ENCODE measurements at places on chromosomes 7 and 10.
A peak's percentile ranks its signal among the peaks of the same experiment; 100 is the strongest.

- DNase-seq, result no peak
These were observed 86.1 kb downstream of the CUX1 start for GRCh38 chr7:101903515-101903868.

DNA sequence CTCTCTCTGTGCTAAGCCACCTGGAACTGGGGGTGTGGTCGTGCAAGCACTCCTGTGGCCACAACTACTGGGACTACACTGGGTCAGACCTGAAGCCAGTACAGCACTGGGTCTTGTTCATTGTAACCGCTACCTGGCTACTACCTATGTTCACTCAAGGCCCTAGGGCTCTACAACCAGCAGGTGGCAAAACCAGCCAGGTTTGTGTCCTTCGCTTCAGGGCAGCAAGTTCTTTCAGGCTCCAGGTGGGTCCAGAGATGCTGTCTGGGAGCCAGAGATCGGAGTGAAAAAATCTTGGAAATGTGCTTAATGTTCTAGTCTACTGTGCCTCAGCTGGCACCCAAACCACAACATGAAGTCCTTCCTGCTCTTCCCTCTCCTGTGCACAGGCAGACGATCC is 171.6 kb upstream of the SORCS1 start:
- no peak for DNase-seq

DNA sequence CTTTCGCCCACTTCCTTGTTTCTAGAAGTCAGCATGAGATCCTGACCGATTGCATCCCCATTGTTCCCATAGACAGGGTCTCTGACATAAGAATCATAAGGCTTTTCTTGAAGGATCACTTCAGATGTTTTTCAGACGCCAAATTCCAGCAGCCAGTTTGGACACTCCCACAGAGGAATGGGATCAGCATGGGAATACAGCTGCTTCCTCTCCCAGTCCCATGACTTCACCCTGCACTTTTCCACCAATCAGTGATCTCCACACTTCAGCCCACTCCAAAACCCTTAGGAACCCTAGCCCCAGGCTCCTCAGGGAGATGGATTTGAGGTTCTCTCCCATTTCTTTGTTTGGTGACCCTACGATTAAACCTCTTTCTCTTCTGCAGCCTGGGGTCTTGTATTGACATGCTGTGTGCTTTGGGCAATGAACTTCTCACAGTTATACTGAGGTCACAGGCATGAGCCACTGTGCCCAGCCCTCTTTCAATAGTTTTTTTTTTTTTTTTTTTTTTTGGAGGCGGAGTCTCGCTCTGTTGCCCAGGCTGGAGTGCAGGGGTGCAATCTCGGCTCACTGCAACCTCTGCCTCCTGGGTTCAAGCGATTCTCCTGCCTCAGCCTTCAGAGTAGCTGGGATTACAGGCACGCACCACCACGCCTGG is 52.8 kb upstream of the CHST3 start:
- DNase-seq, result no peak

DNA sequence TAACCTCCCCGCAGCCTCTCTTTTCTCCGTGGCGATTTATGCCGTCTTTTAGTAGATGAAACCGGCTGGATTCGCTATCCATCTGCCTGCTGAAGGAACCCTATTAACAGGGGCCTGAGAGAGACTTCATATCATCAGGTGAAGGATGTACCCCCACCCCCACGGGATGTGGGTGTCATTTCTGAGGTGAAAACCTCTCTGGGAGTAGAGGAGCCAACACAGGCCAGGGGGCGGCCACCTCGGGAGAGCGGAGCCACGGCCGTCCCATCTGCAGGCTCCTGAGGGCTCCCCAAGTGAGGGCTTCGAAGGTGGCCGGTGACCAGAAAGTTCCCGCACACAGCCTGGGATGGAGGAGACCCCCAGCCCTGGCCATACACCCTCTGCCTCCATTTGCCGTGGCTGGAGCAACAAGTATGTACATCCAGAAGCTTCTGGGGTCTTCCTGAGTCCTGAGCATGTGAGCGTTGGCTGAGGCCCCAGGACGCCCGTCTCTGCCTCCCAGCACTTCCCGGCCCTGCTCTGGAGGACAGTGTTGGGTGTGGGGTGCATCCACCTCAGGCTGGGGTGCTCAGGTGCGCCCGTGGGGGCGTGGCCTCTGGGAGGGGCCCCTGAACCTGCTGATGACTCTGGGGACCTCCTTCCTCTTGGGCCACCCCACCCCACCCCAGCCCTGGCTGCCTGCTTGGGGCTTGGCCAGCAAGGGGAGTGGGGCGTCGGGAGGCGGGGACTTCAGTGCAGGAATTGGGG is 84.7 kb downstream of the NKX6-2 start:
- no peak for DNase-seq

- DNase-seq, result no peak
These were observed 26.7 kb upstream of the BMPR1A start for GRCh38 chr10:86729677-86730076.

DNA sequence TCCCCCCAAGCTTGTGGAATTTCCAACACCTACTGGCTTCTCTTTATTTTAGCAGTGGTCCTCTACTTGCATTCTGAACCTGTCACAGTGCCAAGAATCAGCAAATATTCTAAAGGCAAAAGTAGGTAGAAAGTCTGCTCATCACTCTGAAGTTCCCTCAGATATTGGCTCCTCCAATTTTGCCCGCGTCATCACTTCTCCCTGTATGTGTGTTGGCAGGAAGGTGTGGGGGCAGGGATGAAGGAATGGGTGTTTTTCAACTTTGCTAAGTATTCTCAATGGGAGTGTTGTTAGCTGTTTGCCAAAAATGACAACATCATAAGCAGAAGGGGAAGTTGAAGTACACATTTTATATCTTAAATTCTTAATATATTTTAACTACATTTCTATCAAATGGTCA is 226.2 kb downstream of the POLR1F start:
- no peak for DNase-seq

DNA sequence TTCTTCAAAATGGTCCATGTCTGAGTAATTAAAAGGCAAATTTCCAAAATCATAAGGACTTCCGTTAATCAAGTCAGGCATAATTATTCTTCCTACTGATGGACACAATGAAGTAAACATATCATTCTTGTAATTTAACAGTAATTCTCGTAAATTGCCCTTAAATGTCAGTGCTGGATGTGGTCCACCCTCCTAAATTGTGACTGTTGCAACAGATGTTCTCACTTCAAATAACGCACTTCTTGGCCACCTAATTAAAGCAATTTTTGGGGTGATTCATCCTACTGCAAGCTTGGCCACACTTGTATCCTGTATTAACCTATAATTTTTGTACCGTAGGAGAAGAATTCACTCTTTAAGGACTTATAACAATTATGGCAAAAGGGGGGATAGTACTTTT is 1.9 kb downstream of the COL1A2 start:
- no peak for DNase-seq

GRCh38 chr7:154884348-154884920 is 118.5 kb downstream of the PAXIP1 start:
- DNase-seq, result no peak

DNA sequence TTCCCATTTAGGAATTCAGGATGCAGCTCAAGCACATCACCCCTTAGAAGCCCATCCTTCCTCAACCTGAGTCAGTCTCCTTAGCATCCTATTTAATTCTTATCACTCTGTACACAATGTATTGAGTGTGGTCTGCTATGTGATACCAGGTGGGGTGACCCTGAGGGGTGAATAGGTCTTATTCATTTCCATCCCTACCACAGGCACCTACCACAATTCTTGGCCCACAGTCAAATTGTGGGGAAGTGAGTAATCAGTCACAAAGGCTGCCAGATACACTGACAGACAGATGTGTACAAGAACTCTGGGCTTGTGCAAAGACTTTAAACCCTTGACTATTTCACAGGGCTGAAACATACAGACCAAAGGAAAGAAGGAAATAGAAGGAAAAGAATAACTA is 560.5 kb downstream of the PARD3 start:
- no peak for DNase-seq

DNA sequence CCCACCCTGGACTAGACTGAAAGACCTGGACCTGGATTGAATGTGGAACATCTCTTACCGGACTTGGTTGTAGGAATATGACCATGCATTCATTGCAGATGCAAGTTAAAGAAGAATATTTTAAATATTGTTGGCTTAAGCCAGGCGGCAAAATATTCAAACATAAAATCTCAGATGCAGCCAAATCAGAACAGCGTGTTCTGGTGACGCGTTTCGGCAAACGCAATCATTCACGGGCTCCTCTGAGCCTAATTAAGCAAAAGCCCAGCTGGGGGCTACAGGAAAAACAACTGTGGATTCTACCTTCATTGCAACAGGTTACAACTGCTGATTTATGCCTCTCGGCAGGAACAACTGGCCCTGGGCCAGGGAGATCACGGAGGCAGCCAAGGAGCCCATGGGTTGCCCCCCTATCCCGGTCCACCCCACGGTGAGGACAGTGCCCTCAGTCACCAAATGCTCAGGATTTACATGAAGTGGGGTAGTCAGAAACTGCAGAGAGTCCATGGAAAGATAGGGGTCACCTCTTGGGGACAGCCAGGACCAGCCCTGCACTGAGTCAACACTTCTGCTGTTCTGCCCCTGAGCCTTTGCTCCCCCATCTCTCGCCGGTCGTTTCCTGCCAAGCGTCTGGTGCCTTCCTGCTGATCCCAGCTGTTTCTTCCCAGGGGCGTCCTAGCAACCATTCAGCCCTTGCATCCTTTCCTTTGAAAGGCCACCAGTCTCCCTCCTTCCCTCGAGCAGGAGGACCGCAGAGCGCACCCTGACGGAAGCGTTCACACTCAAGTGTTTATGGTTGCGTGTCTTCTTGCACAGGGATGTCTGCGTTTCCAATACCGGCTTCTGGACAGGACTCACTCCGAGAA is 64.4 kb upstream of the SFMBT2 start:
- DNase-seq, result no peak

GRCh38 chr10:113104047-113104446 is 154.0 kb downstream of the TCF7L2 start:
- no peak for DNase-seq

DNA sequence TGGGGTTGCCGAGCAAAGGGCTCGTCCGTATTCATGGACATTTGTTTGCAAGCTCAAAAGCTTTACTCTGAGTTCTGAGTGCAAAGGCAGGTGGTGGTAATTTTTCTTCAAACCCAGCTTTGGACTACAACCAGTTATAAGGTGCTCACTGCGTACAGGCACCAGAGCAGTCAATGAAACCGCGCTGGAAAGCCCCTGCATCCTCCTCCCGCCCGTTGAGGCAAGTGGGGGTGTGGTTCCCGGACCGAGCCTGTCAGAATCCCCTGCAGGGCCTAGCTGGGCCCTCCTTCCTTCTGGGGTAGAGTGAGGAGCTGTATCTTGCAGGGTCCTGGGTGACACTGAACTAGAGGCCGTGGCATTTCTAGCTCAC is 22.3 kb downstream of the AMZ1 start:
- no peak for DNase-seq

DNA sequence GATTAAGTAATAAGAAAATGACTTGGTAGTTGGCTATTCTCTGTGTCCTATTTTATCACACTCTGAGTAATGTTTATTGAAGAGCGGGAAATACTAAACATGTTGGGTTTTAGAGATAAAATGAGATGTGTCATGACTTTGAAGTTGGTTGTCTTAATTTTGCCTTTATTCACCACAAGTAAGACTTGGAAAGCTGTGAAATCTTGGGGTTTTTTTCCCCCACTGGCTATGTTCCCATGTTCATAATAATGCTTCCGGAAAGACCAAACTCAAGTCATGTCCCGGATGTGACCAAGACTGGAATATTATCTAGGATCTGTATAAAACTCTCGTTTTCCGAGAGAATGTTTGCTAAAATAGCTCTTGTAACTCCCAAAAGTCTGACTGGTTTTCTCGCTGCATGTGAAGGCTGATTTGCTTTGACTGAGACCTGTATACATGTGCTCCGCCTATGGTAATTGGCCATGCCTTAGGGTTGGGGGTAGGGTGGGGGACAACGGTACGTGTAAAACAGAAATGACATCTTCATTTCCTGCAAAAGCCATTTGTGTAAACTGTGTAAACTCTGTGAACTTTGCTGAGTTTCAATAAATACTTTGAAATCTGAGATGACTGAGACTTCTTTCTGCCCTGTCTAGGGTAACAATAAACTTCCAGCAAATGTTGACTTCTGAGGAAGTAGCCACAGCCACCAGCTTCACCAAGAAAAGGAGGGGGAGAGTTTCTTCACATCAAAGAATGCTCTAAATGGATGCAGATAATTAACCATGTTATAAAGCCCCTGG is 169.6 kb downstream of the ZNF365 start:
- no peak for DNase-seq

- no peak for DNase-seq
These were observed 89.9 kb downstream of the ZNF277 start for GRCh38 chr7:112296432-112296831.

- no peak for DNase-seq
These were observed 65.4 kb downstream of the RNF133 start for GRCh38 chr7:122633472-122633871.

GRCh38 chr7:51621956-51622355 is 305.3 kb upstream of the COBL start:
- no peak for DNase-seq

DNA sequence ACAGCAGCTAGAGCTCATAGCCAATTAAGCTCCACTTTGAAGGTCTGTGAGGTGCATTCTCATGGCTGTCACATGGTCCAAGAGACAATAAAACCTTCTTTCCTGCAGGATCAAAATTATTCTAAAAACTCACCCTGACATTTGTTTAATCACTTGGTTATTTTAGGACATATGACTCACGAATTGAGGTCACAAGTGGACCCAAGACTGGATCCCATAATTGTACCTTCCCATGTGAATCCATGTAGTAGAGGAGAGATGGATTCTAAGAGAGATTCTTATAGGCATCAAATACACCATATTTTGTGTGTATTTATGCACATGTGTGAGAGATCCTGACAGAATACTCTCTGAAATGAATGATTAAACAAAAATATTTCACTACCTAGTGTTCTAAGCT is 18.1 kb downstream of the POLR1F start:
- no peak for DNase-seq

- no peak for DNase-seq
These were observed 22.0 kb downstream of the SLC18A2 start for GRCh38 chr10:117262903-117263293.

- peak; percentile 63 for DNase-seq
These were observed at the start of gene ST7 for GRCh38 chr7:116953372-116953905. Gene ST7 (plus strand): TSS chr7:116953501. CDS start chr7:116953541, 40 bp downstream.

DNA sequence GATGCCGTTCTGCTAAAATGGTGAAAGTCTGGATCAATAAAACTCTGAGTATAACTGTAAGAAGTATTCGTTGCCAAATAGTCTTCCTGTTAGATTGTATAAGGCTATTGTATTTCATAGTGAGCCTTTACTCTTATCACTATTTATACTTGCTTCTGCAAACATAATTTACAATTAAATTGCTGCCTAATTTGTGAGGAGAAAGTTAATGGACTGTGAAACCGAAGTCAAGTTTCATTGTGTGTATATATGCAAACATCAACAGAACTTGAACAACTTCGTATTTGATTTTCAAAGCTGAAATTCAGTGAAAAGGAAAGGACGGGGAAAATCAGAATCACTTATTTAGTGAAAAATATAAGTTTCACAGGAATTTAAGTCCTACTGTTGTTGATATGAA is 135.9 kb upstream of the CCDC6 start:
- DNase-seq, result no peak

DNA sequence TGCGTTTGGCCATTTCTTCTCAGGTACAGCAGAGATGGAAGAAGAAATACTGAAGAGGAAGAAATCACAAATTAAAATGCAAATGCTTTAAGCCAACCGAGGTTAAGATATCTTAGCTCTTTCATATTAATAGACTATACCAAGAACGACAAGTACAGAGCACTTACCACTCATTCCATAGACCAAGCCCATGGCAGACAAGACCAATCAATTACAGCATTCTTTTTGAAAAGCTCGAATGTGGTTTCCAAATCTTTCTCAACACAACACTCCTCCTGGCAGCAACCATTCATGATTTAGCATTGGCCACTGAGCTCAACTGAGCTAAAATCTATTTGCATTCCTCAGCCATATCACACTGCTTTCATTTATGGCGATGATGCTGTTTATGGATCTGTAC is 2.7 kb downstream of the ASAH2 start:
- DNase-seq, result no peak

All from NCI-H2171 (cell line).